ENCODE measurements at places on chromosomes 7 and 10.

GRCh38 chr7:10703981-10704380 is 269.7 kb upstream of the PHF14 start:
- DNase-seq, result no peak

DNA sequence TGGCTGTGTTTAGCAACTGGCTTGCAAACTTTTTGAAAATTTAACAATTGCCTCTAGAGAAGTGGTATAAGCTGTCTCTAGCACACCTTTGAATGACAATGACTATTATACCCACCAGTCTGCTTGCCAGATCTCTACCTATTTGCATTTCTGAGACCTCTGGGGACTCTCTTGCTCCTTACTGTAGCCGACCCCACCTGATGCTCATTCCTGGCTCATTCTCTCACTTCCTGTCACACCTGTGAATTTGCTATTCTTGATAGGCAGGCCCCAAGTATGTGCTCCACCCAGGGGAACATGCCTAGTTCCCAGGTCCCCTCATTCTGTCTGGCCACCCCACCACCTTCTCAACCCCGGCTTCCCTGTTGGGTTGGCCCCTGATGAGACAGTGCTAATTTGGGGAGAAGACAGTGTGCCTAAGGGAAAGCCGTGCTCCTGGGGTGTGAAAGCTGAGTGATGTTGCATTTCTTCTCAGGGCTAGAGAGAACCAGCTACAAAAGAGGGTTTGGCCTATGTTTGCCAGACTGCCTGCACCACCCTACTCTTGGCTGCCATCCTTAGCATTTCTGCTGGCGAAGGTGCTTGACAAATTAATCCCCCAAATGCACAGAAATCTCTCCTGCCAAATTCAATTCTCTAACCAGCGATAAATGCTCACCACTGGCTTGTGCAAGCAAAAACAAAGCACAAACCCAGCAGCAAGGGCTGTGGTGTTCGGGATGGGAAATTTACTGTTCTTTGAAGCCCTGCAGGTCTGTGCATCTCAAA is 138.2 kb downstream of the RPS24 start:
- no peak for DNase-seq

- no peak for DNase-seq
Observed at GRCh38 chr7:111438369-111439289, 123.7 kb downstream of the IMMP2L start.

DNA sequence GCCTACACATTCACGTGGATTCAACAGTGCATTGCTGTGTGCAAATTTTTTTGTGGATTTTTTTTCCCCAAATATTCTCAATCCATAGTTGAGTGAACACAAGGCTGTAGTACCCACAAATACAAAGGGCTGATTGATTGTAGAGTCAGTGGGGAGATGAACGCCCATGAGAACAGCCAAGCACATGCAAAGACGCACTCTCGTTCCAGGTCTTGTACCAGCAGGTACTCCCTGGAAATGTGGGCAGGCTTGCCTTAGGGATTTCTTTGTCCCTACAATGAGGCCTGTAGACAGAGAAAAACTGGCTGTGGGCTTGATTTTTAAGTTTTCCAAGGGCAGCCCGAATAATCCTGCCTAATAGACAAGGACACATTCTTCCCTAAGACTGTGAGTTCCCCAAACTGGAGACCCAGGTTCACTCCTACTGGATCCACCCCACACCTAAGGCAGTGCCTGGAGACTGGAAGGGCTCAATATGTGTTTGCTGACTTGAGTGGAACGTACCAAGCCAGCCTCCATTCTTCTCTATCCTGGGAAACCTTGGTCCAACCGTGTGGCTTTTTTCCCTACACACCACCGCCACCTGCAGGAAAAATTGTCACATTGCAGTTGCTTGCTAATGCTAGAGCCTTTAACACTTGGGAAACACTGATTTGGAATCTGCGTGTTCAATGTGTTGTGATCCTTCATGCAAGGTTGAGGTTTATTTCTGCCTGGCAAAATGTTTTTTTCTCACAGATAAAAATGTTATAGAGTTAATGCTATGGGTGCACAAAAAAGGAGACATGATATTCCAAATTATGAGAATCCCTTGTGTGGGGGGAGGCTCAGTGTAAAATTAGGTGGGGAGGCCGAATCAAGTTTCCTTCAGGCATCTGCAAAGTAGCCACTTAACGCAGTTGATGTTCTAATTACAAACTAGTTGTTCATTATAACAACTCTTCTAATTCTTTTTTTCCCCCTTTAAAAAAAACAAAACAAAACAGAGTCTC is 49.3 kb downstream of the PPP1R17 start:
- no peak for DNase-seq

All from stimulated activated CD8-positive, alpha-beta memory T cell treated with anti-CD3 and anti-CD28 coated beads, Interleukin-4, amount 100 ng/mL, for 1 hour (primary cell).